ENCODE measurements at places on chromosomes 1 and 21.

DNA sequence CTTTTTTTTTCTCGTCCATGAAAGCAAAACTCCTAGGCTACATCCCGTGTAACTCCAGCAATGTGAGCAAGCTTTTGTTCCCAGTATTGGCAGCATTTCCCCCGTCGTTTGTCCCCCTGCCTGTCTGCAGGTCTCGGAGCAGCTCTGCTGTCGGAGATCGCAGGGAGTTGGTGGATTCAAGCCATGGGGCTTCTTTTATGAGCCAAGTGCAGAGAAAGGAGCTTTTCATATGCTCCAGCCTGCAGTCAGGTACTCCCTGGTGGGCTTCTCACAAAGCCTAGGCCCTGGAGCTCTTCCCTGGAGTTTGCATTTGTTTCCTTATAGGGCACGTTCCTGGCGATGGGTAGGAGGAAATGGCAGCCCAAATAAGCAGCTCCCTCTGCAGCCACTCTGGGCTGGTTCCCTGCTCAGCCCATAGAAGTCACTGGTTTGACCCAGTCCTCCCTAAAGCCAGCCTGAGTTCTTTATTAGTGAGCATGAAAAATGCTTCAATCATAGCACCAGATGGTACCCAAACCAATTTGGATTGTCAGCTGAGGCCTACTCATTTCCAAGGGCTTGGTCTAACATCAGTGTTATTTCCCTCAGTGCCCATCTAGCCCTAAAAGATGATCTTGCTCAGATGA lies 78.3 kb downstream of the NUF2 start:
- DNase-seq: no peak

DNA sequence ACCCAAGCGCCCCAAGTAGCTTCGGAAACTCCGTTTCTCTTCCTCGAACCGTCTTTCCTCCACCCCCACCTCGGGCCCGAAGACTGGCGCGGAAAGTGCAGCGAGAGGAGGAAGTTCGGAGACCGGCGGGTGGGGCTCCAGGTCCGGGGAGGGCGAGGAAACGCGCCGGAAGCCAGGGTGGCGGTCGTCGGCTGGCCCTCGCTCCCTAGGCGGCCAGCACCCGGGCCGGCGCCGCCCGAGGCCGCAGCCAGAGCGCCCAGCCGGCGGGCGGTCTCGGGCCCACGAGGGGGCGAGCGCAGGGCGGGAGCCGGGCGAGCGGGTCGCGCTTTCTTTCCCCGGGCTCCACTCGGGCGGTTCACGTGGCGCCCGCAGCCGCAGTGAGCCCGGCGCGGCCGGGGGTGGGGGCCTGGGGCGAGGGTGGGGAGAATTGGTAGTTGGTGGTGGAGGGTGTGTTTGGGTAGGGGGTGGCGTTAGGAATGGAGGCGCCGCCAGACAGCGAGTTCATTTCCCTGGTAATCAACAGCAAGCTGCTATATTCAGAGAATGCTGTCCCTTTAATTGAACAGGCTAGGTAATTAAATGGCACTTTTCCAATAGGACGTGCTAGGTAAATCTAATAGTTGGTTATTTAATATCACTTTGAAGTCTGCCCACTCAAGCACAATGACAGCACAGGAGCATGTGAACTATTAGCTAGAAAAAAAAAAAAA lies 6.7 kb downstream of the LMO4 start:
- DNase-seq: peak; percentile 87

- DNase-seq: no peak
These were observed 42.4 kb downstream of the KANK4 start for GRCh38 chr1:62276791-62277190.

- DNase-seq: no peak
These were observed 148.9 kb downstream of the EIF4G3 start for GRCh38 chr1:21027805-21028204.

GRCh38 chr21:25107708-25108107 lies 499.6 kb downstream of the MRPL39 start:
- no peak for DNase-seq

DNA sequence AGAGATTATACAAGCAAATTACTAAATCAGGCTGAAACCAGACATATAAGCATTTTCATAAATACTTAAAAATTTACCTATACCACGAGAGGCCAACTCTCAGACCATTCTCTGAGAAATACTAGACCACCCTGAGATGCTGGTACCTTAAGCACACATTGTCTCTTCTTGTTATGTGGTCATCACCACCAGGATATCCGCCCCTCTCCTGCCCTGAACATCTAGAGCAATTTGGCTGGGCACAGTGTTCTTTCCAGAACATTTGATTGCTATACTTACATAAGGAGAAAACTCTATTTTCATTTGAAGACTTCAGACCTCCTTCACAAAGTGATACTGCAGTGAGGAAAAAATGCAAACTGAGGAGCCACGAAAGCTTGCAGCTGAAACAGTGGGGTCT lies 36.2 kb upstream of the DUSP10 start:
- no peak for DNase-seq

GRCh38 chr1:41528726-41529605 lies 44.5 kb upstream of the EDN2 start:
- DNase-seq: no peak

GRCh38 chr1:40708750-40709099 lies 17.2 kb downstream of the NFYC start:
- DNase-seq: peak; percentile 69

GRCh38 chr1:56645677-56646305 lies 677 bp downstream of the PRKAA2 start:
- no peak for DNase-seq
